ENCODE measurements at places on chromosomes 3 and 15.

GRCh38 chr3:15724446-15724845 is 73.3 kb downstream of the ANKRD28 start:
- no peak for DNase-seq

- no peak for DNase-seq
These were observed 922 bp upstream of the TAMM41 start for GRCh38 chr3:11847607-11848006.

- DNase-seq, result no peak
These were observed 497.7 kb upstream of the THBS1 start for GRCh38 chr15:39083213-39083612.

- DNase-seq, result no peak
These were observed 229.8 kb downstream of the LPP start for GRCh38 chr3:188383748-188384147.

- no peak for DNase-seq
These were observed 24.9 kb upstream of the GNB4 start for GRCh38 chr3:179476215-179476614.

- DNase-seq, result no peak
These were observed 101.9 kb downstream of the SERPINI1 start for GRCh38 chr3:167837466-167837865.

DNA sequence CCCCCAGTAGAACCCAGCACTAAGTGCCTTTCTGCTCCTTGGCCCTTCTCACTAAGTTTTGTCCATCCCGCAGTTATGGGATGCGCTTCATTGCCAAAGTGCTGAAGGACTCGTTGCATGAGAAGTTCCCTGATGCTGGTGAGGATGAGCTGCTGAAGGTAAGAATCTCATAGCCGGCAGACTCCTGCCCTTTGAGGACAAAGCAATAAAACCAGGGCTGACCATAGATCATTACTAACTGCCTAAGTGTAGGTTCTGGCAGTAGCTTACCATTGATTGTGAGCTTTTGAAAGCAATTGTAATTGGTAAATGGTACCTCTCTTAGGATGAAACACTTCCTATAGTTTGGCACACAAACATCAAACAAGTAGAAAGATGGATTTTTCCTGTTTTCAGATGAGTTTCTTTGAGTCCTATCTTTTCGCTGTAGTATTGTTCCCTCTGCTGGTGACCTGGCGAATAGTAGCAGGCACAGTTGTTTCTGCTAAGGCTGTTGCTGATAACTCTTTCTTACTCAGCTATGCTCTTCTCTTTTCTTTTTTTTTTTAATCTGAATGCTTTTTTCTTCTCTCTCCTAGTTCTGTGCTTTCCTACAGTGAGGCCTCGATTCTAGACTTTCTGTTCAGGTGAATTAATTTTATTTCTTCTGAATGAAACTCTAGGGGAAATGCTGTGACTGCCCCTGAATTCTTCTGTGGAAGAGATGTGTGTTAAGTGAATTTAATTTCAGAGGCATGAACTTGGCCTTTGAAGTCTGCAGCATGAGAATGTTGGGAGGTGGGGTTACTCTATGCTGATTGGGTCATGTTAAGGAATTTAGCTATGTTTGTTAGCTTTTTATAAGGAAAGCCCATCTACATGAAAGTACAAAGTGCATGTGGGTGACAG is 47.4 kb upstream of the CRTC3 start:
- DNase-seq, result peak; percentile 40

- no peak for DNase-seq
These were observed at the start of gene UCN2 for GRCh38 chr3:48563382-48563918. Gene UCN2 (minus strand): TSS chr3:48563781. CDS start chr3:48563124, 657 bp downstream.

DNA sequence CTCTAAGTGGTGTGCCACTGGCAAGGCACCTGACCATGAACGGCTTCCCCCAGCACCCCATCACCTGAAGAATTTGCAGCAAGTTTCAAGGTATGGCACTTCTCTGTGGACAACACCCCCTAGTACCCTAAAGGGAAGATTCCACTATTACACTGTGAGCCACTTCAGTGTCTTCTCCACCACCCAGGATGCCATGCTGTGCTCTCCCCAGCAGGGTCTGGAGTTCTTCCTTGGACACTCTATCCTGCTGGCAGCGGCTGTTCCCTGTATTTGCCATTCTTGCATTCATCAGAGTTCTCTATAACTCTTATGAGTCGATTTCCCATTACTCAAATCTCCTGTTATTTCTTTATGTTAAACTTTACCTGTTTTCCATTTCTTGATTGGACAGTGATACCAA is 33.9 kb upstream of the RNU6-1 start:
- no peak for DNase-seq

DNA sequence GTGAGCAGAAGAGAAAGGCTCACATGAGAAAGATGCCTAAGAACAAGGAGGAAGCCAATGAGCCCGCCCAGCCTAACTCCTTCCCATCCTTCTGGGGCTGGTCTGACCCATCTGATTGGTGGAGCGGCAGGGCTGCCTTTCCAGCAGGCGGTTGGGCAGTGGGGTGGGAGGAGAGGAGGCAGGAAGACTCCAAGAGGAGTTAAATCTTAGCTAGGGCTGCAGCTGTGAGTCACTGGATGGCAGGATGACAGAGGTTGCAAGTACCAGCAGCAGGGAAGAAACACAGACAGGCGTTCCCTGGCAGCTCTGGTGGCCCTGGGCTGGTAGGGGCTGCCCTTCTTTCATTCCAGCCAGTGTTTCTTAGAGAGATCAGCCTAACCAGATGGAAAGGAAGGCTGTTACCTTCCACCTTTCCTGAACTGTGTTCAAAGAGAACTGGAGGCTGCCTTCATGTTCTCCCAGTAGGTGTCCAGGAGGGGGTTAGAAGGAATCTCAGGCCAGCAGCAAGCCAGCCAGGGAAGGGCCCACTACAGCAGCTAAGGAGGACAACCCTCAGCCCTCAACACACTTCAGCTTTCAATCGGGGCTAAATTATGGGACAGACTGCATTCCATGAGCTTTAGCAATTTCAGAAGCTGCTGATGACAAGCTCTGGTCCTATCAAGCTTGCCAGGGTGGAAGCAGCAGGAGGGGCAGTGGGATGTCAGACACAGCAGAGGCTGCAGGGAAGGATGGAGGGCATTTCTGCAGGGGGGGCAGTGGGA is 50.3 kb downstream of the CHSY1 start:
- no peak for DNase-seq

- no peak for DNase-seq
These were observed 129.9 kb upstream of the UBE3A start for GRCh38 chr15:25568751-25569150.

GRCh38 chr15:42032376-42033213 is 11.8 kb upstream of the PLA2G4E start:
- DNase-seq, result no peak

DNA sequence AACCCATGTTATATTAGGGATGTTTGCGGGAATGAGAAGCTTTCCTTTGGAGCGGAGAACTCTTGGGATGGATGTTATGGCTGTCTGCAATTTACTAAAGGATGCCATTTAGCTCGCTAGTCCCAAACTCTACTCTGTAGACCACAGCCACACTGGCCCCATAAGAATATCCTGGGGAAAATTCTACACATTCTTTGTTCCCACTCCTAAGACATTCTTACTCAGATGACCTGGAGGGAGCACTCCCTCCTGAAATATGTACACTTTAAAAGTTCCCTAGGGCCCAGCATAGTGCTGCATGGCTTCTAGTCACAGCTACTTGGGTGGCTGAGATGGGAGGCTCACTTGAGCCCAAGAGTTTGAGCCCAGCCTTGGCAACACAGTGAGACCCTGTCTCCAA is 288.7 kb upstream of the RORA start:
- no peak for DNase-seq

DNA sequence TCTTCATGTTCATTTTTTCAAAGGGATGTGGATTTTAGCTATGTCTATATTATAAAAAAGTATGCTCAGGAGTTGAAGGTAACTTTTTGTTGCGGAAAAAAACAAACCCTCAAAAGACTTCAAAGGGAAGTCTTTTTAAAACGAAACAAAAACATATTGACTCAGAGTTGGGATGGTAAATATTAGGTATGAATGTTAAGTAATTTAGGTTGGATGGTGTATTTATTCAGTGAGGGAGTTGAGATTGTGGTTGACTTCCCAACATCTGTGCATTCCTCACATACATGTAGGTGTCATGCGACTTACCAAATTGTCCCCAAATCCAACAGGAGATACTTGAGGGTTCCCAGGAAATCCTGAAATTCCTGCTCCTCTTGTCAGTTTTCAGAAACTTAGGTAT is 32.7 kb upstream of the PLSCR5 start:
- no peak for DNase-seq

DNA sequence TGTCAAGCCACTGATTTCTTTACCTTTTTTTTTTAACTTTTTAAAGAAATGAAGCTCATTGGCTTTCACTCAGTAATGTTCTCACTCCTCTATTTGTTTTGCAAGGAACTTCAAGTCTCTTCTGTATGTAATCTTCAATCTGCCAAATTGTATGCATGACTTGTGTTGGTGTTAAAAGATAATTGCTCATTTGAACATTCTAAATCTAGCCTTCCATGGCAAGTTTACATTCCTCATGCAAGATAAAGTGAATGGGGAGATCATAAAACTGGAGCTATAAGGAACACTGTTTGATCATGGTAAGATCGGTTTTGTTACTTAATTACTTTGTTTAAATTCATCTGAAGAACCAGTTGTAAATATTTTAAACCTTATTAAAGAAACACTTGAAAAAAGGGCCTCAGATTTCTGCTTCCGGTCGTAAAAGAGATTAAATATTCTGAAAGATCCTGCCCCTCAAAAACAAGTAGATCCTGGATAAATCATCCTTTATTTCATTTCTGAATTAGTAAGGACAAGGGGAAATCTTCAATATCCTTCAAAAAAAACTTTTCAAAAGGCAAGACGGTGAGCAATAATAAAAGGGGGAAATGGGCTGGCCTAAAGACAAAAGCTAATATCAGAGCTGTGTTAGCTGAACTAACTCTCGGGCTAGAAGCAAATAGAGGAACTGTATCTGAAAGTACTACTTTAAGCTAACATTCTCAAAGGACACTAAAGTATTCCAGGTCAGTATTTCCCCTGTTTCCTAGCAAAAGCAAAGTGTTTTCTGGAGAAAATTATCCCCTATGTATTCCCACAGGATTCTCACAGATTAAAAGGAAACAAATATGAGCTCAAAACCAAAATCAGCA is 107.0 kb upstream of the ATP11B start:
- no peak for DNase-seq

DNA sequence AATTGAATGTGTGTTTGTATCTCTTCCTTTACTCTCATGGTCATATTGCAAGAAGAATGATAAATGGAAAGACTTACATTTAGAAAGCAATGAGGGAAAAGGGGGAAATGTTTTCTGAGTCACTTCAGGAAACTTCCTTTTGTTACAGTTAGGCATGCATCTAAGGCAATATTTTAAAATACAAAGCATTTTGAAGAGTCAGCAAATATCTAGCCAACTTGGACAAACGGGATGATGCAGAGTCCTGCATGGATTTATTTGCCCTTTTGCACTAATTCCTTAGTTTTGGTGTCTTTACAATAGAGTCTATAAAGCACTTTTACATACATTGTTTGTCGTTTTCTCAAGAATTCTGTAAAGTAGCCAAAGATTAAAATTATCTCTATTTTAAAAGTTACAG is 286.2 kb upstream of the UBE2E2 start:
- no peak for DNase-seq

DNA sequence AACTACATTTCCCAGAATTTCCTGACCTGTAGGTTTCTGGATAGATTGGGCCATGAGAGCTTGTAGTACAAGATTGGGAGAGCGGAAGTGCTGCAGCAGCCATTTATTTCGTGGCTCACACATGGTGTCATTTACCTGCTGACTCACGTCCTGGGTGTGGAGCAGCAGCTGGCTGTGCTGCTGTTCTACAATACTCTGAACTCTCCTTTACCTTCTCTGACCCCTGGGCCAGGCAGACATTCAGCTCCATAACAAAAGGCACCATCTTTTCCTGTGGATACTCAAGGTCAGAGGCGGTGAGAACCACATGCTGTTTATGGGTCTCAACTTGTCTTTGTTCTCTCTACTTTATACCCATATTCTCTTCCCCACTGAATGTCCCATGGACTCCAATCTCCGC is 490.2 kb downstream of the IGSF11 start:
- no peak for DNase-seq

GRCh38 chr15:60649845-60650548 is 171.1 kb upstream of the ICE2 start:
- peak; percentile 31 for DNase-seq

DNA sequence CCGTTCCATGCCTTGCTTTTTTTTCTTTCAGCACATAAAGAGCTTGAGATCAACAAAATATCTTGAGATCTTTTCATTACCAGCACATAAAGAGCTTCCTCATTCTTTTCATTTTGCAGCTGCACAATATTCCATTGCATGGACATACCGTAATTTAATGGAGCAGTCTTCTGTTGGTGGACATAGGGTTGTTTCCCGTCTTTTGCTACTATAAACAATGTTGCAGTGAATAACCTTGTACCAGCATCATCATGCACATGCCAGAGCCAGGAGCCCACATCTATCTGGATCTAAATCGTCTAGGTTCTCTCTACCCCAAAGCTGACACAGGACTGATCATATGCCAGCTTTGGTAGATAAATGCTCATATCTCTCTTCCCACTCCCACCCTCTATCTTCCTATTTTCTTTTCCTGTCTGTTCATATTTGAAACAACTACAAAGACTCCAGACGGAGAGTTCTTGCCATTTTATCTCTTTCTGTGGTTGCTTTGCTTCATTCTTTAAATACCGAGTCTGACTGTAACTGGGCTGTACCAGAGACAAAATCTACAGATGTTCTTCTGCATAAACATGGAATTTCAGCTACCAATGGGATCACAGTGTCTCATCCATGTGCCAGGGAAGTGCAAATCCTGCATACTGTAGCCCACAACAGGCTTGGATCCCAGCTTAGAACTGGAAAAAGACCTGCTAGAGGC is 47.1 kb upstream of the AKAP13 start:
- no peak for DNase-seq

DNA sequence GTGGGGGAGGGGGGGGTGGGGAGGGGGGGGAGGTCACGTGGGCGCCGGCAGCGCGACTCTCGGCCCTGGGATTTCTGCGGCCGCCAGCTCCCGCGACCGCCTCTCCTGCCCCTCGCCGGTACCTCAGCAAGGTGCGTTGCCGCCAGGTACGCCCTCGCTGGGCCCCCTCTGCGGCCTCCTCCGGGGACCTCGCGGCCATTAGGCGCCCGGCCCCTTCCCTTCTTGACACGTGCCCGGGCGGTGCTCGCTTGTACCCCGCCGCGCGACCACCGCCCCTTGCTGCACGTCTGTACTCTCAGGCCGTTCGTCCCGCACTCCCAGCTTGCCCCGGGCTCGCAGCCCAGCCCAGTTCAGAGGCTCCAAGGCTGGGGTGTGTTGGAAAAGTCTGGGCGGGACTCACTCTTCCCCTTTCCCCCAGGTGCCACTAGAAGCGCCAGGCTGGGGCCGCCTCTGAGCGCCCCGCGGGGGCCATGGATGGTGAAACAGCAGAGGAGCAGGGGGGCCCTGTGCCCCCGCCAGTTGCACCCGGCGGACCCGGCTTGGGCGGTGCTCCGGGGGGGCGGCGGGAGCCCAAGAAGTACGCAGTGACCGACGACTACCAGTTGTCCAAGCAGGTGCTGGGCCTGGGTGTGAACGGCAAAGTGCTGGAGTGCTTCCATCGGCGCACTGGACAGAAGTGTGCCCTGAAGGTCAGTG is at the start of gene MAPKAPK3:
Gene MAPKAPK3, plus strand, starts transcription at position 56 of the 696 bp plus-strand sequence. Its CDS starts 415 bp downstream, at position 471.
- no peak for DNase-seq
